ENCODE measurements at places on chromosomes 12 and 14.

DNA sequence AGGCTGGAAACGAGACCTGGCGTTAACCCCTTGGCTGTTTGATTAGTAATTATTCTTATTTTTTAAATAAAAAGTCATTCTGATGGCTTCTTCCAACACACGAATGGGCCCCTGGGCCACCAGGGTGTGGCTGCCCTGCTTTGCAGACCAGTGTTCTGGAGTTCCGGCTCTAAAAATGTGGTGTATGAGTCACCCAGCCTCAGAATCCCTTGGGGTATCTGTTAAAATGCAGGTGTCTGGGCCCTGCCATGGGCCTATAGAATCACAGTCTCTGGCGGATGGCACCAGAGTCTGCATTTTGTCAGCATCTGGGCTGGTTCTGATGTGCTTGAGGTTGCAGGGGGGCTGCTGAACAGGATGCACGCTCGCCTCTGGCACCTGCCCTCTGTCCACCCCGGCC is 2.5 kb upstream of the PSMC1 start:
- no peak for DNase-seq

DNA sequence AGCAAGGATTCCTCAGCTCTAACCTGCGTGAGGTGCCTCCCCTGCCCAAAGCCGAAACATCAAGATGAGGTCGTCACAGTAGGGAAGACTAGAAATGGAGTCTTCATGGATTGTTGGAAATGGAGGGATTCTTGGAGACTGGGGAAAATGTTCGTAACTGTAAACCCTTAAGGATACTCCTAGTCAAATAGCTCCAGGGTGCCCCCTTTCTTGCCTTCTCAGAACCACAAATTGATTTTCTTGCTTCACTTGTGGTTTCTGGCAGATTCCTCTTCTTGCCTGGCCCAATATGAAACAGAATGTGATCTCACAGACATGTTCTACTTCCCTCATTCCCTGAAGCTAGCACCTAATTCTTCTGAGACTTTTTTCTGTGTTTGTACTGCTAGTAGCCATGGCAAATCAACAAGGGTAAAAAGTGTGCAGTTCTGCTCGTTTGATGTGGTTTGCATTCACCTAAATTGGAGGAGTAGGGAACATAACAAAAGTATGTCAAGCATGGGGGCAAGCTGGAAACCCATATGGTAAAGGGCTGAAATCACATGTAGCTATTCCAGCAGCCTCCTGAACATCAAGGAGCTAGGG is 332.0 kb downstream of the PAWR start:
- DNase-seq = no peak

DNA sequence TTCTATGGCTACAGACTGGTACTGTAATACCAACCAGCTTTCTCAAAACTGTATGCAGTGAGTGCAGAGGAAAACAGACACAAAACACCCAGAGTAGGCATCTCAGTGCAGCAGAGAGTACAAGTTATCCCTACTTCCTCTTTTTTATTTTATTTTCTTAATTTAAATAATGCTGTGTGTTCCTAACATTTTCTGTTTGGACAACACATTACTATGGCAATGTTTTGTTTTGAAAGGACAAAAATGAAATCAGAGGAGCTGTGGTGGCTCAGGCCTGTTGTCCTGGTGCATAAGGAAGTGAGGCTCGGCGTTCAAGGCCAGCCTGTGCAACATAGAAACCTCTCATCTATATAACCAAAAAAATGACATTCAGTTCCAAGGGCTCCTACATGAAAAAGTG is 33.7 kb upstream of the SELPLG start:
- DNase-seq = no peak

GRCh38 chr12:109709401-109709991 is 4.1 kb upstream of the FAM222A start:
- DNase-seq = no peak

DNA sequence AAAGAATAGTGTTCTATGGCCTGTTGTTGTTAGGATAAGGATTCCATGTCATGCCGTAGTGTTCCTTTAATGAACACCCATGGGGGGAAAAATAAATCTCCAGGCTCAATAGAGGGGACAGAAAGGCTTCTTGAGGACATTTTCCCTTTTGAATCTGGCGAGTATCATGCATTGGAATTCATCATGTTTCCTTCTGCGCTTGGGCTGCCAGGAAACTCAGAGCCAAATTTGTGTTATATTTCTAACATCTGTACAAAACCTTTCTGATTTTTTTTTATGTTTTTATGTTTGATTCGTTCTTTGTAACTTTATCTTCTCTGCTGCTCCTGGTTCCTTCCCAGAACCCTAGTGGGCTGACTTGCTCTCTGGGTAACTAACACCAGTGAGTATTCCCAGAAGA is 1163.3 kb downstream of the VRK1 start:
- no peak for DNase-seq

GRCh38 chr12:49796606-49797448 is 31.4 kb downstream of the NCKAP5L start:
- DNase-seq = no peak

- no peak for DNase-seq
Observed at GRCh38 chr14:92850492-92850891, 56.4 kb downstream of the GOLGA5 start.

GRCh38 chr12:121110211-121110940 is 22.3 kb upstream of the P2RX7 start:
- peak; percentile 11 for DNase-seq

DNA sequence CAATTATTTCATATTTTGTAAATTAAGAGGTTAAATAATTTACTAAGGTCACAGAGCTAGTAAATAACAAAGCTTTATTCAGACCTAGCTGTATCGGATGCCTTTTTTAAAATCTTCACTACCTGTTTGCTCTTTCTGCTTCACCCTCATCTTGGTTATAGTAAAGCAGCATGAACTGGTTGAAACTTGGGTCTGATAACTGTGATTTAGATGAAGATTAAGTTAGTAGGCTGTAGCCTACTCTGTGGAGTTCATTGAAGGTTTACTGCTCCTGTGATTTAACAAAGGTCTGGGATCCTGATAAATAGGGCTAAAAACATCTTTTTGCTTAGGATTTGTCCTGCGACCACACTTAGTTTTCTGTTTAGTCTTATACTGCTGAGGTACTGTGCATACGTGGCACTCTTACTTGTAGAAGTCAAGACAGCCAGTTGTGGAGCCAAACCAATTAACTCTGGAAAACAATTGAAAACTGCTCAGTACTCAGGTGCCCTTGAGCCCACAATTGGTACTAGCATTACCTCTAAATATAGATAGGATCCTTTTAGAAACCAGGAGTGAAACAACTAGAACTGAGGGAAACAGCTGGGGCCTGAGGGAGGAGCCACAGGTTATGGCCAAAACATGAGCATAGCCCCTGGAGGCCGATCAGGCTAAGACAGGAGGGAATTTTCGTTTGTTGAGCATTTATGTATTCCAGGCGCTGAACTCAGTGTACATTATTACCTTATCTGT is 2.3 kb downstream of the SPATS2 start:
- peak; percentile 19 for DNase-seq

- peak; percentile 98 for DNase-seq
Observed at GRCh38 chr14:90487031-90487430, 90.2 kb downstream of the CALM1 start.

DNA sequence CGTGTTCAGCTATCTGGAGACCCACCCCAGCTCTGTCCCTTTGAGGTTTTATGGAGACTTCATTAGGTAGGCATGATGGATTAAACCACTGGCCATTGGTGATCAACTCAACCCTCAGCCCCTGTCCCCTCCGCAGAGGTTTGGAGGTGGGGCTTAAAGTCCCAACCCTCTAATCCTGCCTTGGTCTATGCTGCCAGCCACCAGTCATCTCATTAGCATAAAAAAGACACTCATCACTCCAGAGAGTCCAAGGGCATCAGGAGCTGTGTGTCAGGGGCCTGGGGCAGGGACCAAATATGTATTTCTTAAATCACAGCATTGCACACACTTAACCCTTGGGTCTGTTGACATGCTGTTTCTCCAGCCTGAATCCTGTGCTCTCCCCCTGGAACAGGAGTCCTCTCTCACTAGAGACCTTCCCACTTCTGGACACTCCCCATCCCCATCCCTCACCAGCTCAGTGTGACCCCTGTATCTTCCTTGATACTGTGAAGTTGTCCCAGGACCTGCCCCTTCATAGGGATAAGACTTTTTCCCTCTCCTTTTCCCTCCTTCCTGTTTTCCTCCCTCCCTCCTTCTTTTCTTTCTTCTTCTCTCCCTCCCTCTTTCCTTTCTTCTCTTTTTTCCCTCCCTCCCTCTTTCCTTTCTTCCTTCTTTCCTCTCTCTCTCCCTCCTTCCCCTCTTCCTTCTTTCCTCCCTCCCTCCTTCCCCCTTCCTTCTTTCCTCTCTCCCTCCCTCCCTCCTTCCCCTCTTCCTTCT is 54.7 kb upstream of the CLMN start:
- DNase-seq = no peak

- no peak for DNase-seq
Observed at GRCh38 chr12:64923536-64923935, 99.1 kb downstream of the TBC1D30 start.

- DNase-seq = no peak
Observed at GRCh38 chr12:81798294-81798693, 39.1 kb upstream of the PPFIA2 start.

Data from NCI-H1694 (cell line).